ENCODE measurements at places on chromosomes 6 and 20.

GRCh38 chr20:3887876-3888620, 1.1 kb upstream of the PANK2 start:
- DNase-seq, result no peak

DNA sequence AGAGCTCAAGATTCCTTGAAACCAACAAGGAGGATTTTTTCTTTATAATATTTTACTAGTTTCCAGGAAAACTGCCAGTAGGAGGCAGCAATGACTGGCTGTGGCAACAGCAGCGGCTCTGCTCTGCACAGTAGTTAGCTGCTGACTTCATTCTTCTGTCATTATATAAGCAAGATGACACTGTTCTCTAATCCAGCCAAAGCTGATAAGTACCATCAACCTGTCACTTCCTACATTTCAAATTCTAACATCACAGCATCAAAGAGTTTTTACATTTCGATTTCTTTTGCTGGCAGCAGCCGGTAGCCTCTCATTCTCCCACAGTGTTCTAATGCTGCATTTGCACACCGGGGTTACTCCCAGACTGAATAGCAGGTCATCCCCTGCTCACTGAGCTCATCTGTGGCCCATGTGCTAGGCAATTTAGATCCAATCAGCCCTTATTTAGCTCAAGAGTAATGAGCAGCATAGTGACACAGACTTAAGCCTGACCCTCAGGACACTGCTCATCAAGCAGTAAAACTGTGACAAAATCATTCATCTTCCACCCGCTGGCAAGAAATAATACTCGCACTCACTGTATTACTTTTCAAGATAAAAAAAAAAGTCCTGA, 67.8 kb downstream of the MMS22L start:
- DNase-seq, result peak; percentile 31

GRCh38 chr6:125346201-125346925, 44.6 kb upstream of the HDDC2 start:
- DNase-seq, result no peak

- DNase-seq, result no peak
Measured at GRCh38 chr6:108746366-108746765, 101.9 kb upstream of the ARMC2 start.

DNA sequence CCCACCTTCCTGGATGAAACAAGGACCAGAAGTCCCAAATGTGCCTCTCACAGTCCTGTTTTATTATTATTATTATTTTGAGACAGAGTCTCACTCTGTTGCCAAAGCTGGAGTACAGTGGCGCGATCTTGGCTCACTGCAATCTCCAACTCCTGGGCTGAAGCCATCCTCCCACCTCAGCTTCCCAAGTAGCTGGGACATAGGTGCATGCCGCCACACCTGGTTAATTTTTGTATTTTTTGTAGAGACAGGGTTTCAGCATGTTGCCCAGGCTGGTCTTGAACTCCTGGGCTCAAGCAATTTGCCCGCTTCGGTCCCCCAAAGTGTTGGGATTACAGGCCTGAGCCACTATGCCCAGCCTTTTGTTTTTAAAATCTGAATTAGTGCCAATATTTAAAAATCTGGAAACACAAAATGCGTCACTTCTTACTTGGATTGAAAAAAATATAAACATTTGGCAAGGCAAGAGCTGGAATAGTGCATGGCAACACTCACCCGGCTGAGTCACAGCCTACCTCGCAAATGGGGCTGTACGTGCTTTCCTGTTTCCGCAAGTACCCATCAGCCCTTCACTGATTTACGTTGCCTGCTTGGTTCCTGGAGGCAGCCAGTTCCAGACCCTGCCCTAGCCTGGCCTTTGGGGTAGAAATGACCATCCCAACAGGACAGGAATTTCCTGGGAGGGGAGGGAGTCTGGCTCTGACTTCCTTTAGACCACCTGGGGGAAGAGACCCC, 6.3 kb downstream of the SDCBP2 start:
- no peak for DNase-seq

DNA sequence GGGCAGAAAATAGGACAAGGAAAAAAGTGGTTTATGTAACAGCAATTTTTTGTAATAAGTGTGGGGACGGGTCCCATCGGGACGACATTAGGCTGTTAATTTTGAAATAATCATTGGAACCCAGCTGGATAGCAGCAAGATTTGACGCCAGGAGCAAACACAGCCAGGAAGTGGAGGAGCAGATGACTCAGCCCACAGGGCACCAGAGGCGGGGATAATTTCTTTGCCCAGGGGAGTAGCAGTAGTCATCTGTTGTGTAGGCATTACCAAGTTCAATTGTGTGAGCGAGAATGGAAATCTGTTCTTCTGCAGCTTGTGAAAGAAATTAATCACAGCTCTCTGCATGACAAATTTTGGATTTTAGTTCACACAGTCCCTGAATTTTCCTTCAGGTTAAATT, 22.6 kb upstream of the RIN2 start:
- peak; percentile 36 for DNase-seq

- DNase-seq, result no peak
Measured at GRCh38 chr20:25011261-25011660, 18.7 kb upstream of the APMAP start.

DNA sequence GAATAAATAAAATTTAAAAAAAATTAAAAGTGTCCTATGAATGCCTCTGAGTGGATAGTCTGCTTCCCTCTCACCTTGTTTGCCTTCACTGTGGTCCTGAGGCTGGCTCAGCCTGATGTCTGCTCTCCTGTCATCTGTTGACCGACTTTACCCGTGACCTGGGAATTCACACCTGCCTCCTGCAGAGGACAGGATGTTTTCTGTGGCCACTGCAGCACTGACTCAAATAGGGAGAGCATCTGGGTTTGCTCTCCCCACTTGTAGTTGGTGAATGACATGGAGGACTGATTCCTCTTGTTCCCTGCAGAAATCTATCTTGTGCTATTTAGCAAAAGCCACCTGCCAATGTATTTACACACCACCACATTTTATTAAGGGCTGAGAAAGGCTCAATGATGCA, 52.4 kb upstream of the ERVFRD-1 start:
- no peak for DNase-seq

DNA sequence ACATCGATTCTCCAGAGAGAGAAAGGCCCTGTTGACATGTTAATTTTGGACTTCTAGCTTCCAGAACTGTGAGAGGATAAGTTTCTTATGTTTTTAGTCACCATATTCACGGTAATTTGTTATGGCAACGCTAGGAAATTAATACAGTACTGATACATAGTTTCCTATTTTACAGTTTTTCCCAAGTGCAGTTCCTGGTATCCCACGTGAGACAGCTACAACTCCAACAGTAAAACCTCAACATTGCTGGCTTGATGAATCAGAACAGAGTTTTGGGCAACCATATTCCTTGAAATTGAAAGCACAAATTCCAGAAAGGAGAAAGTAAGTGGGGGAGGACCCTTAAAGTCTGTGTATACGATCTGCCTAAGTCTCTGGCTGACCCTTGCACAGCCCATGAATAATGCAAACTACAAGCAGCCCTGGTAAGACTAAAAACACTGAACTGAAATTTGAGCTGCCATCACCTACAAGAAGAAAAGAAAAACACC, 505.1 kb upstream of the NRSN1 start:
- DNase-seq, result no peak

DNA sequence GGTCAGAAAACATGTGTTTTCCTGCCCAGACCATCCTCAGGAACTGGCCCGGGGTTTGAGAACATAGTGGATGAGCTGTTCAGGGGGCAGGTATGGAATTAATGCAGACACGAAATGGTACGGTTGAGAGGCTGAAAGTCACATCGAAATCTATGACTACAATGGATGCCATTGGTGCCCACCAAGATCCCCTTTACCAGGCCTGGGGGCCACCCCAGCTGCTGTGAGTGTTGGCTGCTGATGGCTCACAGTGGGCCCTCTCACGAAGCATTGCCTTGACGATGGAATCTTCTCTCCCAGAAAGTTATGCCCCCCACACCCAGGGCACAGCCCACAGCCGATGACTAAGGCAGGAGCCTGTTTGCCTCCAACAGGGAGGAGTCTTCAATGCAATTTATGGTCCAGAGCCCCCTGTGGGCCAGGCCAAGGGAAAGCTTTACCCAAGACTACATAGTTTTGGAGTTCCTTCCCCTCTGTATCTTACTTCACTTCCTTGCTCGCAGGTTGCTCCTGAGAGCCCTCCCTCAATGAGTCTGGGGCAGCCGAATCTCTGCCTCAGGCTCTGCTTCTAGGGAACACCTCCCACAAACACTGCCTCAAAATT, 92.6 kb downstream of the BFSP1 start:
- DNase-seq, result no peak
